Urinary bladder (tissue), 4 donors: ENCODE measurements at places on chromosomes 11 and 22.

DNA sequence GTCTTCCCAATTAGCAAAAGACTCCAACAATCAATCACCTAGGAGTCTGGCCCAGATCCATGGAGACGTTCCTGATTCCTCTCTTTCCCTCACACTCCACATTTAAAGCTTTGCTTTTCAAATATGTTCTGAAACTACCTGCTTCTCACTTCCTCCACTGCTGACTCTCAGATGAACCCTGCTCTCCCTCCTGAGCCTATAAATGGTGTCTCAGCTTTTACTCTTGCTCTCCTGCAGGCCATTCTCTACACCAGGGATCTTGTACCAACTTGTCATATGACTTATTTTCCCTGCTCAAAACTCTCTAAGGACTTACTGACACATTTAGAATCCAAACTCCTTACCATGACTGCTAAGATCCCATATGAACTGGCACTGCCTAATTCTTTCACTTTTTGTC lies 138.4 kb upstream of the DDI1 start:
- no peak for DNase-seq

DNA sequence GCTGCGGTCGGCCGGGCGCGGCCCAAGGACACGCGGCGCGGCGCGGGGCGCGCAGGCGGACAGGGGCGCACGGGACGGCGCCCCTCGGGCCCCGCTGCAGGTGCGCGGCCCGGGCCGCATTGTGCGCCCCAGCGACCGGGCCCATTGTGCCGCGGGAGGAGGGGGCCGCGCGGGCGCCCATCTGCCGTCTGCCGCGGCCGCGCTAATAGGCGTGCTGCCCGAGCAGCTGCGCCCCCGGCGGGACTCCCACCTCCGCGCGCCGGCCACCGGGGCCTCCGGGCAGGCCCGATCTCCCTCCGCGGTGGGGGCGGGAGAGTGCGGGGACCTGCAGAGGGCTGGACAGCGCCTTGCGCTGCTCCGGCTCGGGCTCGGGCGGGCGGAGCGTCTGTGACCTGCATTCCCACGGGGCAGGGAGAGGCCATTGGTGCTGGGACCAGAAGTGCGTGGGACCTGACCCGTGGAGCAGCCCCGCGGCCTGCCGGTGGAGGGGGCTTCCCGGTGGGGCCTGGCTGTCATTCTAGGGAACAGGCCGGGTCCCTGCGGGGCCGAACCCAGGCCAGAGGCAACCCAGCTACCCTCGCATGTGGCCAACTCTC lies 933 bp downstream of the BRSK2 start:
- no peak for DNase-seq

DNA sequence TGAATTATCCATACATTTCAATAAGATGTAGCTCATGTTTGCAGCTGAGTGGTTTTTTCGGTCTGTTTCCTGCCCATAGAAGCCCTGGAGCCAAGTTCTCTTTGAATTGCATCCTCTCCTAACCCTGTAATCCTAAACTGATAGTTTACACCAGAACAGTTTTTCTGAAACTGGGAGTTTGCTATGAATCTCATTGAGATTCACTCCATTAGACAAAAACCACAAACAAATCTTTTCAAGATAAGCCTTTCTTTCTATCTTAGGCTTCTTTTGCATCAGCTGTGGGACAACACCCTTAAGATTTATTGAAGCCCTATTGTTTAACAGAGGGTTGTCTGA lies 324.8 kb downstream of the DYNC2H1 start:
- DNase-seq, result no peak

DNA sequence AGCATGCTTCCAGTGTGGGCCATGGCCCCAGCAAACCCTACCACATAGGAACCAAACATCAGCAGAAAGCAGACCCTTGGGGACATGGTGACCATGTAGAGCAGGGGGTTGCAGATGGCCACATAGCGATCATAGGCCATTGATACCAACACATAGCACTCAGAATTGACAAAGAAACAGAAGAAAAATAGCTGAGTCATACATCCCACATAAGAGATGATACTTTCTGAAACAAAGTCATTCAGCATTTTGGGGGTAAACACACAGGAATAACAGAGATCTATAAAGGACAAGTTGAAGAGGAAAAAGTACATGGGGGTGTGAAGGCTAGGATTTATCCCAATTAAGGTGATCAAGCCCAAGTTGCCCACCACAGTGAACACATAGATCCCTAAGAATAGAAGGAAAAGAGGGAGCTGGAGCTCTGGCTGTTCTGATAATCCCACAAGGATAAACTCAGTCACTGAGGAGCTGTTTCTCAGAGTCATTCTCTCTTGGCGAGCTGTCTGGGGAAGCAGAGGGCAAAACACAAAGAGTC lies at the start of gene OR8B4:
Gene OR8B4, minus strand, starts transcription at position 488 of the 538 bp plus-strand sequence. Its CDS starts 0 bp downstream, at position 488.
- DNase-seq, result no peak

- no peak for DNase-seq
Observed at GRCh38 chr22:42808521-42808920, 48.6 kb downstream of the ARFGAP3 start.

DNA sequence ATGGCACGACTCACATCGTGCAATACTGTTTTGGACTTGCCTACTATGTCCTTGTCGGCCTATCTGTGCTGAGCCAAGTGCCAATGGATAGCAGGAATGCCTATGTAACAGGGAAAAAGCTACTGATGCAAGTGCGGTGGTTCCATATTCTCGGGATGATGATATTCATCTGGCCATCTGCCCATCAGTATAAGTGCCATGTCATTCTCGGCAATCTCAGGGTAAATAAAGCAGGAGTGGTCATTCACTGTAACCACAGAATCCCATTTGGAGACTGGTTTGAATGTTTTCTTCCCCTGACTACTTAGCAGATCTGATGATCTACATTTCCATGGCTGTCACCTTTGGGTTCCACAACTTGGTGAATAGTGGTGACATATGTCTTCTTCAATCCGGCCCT lies 20.1 kb downstream of the OOSP3 start:
- no peak for DNase-seq

- DNase-seq, result no peak
Observed at GRCh38 chr22:49929994-49930575, 11.7 kb downstream of the CRELD2 start.

- DNase-seq, result no peak
Observed at GRCh38 chr11:29026286-29026685, 918.1 kb downstream of the METTL15 start.

- no peak for DNase-seq
Observed at GRCh38 chr11:100670140-100670539, 16.9 kb upstream of the ARHGAP42 start.

DNA sequence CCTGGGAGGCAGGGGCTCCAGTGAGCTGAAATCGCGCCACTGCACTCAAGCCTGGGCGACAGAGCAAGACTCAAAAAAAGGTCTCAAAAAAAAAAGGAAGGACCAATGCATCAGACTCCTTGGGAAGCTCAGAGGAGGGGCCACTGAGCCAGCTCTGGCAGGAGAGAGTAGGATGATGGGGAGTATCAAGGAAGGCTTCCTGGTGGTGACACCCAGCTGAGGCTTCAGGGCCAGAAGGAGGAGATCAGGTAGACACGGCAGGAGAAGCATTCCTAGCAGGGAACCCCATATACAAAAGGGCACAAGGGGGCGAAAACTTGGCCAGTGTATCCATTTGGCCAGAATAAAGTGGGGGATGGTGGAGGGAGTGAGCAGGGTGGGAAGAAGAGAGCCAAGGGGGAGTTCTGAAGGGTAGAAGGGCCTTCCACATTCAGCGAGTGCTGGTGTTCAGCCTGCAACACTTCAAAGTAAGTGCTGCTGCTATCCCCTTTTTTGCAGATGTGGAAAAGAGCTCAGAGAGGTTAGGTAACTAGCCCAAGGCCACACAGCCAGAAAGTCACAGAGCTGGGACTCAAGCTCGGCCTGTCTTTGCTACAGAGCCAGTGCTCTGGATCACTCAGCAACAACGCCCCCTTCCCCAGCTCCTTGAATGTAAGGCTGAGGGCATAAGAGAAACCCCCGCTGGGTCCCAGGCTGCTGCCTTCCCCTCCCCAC lies 5.3 kb upstream of the RHOD start:
- DNase-seq, result no peak
